ENCODE measurements at places on chromosomes 7 and 10.

DNA sequence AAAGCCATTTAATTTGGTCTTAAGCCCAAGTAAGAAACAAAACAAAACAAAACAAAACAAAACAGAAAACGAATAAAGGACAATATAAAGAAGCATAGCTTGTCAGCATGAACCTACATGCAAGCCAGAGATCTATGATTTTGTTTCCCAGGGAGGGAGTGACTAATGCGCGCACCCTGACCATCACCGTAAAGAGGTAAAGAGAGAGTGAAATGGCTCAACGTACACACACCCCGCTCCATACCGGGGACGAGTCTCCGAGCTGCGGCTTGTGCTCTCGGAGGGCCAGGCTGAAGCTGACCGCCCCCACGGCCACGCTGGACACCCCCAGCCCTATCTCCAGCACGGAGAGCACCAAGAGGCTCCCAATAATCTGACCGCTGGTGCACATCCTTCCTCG is 1.1 kb downstream of the TMEM196 start:
- DNase-seq = no peak

DNA sequence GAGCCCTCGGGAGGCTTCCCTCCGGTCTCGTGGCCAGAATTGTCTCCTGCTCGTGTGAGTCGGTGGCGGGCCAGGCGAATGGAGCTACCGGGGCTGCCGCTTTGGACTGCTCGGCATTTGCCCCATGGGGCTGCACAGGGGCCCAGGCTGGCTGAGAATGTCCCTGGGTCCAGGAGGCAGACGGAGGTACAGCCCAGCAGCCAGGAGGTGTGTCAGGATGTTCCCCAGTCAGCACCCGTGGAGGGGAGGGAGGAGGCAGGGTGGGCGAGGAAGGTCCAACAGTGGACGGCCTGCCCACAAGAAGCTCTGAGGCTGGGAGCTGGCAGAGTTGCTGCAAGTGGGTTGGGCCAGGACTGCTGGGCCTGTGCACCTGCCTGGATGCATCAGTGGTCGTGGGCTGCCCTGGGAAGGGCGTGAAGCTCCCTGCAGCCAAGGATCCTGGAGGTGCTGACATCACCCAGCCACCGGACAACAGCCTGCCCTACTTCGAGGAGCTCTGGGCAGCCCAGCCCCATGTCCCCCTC is 46.4 kb downstream of the PDGFA start:
- no peak for DNase-seq

DNA sequence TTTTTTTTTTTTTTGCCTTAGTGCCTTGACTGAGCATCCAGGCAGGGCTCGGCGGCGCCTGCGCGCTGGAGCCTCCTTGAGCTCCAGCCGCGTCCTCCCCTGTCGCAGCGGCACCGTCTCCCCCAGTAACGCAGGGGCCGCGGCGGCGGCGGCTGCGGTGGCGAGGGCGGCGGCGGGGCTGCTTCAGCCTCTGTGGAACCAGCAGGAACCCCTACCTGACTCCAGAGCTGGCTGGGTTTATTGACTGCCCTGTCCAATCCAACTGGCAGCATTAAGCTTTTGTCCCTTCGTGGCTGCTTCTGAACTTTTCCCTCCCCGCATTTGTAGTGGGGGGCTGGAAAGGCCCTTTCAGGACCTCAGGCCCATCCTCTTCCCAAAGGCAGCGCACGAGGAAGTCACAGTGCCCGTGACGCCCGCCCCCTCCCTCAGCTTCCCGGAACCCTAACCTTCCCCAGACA is at the start of gene GPR85:
TSS of gene GPR85 (minus strand) at position 397 of the 458 bp plus-strand sequence. CDS start 2,106 bp downstream, outside the sequence.
- peak; percentile 74 for DNase-seq

DNA sequence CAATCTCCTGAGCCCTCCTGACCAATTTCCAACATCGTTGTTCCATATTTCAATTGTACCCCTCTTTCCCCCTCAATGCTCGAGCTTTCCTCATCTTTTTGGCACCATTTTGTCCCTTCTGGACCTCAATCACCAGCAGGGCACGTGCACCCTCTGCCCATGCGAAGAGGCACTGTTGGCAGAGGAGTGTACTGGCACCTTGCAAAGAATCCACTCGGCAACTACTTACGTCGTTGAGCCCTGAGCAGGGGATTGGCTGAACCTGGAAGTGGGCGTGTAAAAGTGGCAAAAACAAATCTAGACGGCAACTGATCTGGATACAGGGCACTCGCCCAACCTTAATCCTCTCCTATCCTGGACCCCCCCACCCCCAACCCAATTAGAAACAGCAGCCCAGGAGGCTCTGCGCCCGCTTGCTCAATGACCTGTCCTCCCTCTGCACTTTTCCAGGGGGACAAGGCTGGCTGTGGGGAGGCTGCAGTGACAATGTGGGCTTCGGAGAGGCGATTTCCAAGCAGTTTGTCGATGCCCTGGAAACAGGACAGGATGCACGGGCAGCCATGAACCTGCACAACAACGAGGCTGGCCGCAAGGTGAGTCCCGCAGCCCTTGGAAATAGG is 18.8 kb downstream of the WNT8B start:
- peak; percentile 84 for DNase-seq

GRCh38 chr7:157193274-157193673 is 54.5 kb downstream of the UBE3C start:
- DNase-seq = no peak

- no peak for DNase-seq
Measured at GRCh38 chr7:112252691-112253090, 46.2 kb downstream of the ZNF277 start.

DNA sequence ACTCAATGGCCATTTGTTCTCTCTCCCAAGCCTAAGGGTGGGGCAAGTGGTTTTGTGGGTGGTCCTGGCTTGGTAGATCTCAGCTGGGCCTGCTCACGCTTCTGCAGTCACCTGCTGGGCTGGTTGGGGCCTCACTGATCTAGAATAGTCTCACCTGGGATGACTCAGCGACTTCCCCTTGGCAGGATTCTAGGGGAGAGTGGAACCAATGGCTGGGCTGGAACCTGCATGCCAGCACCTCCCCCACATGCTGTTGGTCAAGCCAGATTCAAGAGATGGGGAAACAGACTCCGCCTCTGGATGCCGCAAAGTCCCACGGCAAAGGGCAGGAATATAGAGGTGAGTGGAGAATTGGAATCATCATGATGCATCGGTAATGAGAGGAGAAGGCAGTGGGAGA is 292.9 kb upstream of the NPVF start:
- DNase-seq = no peak

DNA sequence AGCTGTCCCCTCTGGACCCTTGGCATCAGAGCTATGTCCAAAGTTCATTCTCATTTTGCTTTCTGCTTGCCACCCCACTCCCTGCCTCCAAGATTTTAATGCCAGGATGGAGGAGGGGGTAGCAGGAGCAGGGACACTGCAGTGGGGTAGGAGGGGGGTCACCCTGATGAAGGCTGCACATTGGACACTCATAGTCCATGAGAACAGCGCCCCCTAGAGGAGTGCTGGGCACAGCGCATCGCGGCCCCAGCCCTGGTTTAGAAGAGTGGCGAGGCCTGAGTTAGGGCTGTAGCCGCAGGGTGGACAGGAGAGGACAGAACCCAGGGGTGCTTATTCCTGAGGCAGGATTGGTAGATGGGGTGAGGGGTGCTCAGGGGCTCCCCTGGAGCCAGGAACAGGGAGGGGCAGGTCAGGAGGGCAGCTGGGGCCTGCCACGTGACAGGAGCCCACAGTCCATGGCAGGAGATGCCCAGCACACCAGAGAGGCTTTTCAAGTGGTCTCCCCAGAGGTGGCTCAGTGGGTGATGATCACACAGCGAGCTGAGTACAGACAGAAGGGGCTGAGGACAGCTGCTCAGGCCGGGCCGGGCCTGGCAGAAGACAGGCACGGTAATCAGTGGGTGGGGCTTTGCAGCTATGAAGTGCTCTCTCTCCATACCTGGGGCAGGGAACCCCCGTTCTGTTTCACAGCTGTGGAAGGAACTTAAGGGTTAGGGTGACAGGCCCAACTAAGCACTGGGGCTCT is 71.4 kb downstream of the NEURL1 start:
- DNase-seq = peak; percentile 17
